NK-92 treated with Interleukin-12 subunit alpha and Interleukin-12 subunit beta, amount 100 ng/mL, for 24 hours (cell line): ENCODE measurements at places on chromosomes 4 and X.

GRCh38 chr4:5589495-5589894, 118.9 kb downstream of the EVC2 start:
- no peak for DNase-seq

DNA sequence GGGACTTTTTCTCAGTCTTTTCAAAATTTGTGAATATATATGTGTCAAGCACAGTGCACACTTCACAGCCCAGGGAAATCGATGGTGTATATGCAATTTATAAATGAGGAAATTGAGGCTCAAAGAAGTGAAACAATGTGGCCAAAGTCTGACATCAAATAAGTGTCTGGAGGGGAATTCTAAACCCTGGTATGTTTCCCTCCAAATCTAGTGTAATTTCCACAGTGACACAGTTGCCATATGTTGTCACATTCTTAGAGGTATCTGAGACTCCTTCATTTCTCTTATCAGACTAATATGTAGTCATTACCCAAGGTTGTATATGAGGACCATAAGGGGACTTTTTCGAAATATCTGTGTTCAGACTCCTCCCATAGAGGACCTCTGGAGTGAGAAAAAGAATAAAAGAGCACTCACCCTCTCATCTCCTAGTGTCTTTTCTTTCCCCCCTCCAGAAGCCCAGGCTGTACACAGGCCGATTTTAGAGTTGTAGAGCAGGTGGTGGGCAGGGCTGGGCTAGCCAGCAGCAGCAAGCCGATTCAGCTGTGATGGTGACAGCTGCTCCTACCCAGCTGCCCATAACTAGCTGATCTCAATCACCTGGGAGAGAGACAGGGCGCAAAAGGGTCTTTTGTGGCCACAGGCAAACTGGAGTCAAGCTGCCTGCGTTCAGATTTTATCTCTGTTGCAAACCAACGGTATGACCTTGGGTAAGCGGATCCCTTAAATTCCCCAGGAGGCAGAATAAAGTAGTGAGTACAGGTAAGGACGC, 55.1 kb downstream of the CLCN5 start:
- DNase-seq = no peak

DNA sequence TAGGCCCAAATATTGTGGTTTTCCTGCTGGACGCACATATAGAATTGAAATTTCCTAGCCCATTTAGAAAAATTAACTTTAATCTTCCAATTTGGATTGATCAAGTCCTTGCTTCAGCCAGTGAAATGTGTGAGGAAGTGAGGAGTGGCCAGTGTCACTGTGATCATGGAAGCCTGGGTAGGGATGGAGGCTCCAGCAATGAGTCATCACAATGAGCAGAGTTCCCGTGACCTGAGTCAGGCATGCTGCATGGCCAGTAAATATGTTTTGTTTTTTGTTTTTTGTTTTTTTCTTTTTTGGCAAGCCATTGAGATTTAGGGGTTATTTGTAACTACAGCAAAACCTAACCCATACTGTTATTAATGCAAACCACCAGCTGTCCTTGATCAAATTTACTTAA, 52.1 kb downstream of the IDS start:
- no peak for DNase-seq

DNA sequence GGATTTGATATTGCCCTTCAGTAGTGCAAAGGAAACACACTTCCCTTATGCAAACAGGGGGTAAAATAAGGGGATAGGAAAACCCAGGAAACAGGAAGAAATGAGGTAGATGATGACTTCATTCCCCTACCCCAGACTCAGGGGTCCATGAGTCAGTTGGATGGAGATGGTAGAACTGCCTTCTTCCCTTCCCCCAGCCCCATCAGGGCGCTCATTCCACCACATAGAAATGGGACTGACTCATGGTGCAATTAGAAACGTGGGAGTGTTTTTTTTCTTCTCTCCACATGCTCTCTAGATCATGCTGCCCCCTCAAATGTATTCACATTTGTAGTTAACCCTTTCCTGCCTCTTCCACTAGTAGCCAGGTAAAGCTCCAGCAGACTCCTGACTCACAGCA, 23.1 kb upstream of the ARMCX2 start:
- DNase-seq = no peak

- DNase-seq = no peak
Measured at GRCh38 chrX:50913520-50913919, 3.0 kb downstream of the BMP15 start.

GRCh38 chrX:85928606-85929005, 118.8 kb downstream of the CHM start:
- DNase-seq = no peak

- DNase-seq = no peak
Measured at GRCh38 chrX:107565015-107565414, 63.3 kb upstream of the PRPS1 start.

DNA sequence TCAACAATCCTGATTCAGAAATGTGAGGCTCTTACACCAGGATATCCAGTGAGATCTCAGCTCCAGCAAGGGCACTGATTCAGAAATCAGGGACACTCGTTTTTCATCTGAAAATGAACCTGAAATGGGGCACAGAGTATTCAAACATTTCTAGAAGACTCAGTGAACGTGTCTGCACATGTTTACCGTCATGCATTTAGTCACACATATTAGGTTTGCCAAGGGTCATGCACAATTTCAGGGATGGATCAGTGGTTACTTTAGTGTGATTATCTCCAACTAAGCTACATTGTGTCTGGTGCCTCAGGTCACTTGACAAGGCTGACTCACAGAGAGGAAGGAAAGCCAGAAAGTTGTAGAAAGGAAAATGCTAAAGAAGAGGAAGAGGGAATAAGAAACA, 33.6 kb upstream of the SPANXN2 start:
- DNase-seq = no peak

GRCh38 chr4:105551965-105552746, at the start of gene ARHGEF38:
TSS of gene ARHGEF38 (plus strand) at chr4:105552620. CDS start at chr4:105552766, 146 bp downstream.
- no peak for DNase-seq
